Bronchial smooth muscle cell (primary cell): ENCODE measurements at places on chromosomes 7 and 10. TPM values are rescaled to one million over a fixed set of nuclear protein-coding genes. Genes with fewer than 3 reads are reported as not detected.

Gene EN2
- under 0.01 TPM in 1 of 2 replicates, not detected in the other for total RNA-seq

Gene TMEM184A
- total RNA-seq, result under 0.01 and 0.09 TPM in 2 replicates

Gene SFXN2
- total RNA-seq, result 2.2 and 4.3 TPM in 2 replicates

Gene CCZ1B
- total RNA-seq, result 44.9 and 59.0 TPM in 2 replicates

Gene CRPPA
- total RNA-seq, result 0.60 and 0.95 TPM in 2 replicates

Gene NKX6-2
- total RNA-seq, result not detected in 2 replicates

Gene ST8SIA6
- under 0.01 TPM in 1 of 2 replicates, not detected in the other for total RNA-seq

Gene MYOF
- total RNA-seq, result 108 and 184 TPM in 2 replicates

Gene AKR1C4
- total RNA-seq, result not detected in 2 replicates

Gene GRID2IP
- total RNA-seq, result under 0.01 TPM in 1 of 2 replicates, not detected in the other

Gene BPGM
- 28.7 and 29.7 TPM in 2 replicates for total RNA-seq

Gene GLI3
- 4.9 and 6.4 TPM in 2 replicates for total RNA-seq

Gene MSS51
- total RNA-seq, result 1.1 and 1.4 TPM in 2 replicates

Gene NME8
- not detected in 2 replicates for total RNA-seq

Gene GJD4
- not detected in 2 replicates for total RNA-seq

Gene TAS2R5
- 0.43 and 0.79 TPM in 2 replicates for total RNA-seq

Gene PRSS1
- not detected in 2 replicates for total RNA-seq

Gene METTL27
- 8.3 and 11.8 TPM in 2 replicates for total RNA-seq

Gene AGAP9
- 2.7 and 4.1 TPM in 2 replicates for total RNA-seq

Gene OPTN
- 81.3 and 146 TPM in 2 replicates for total RNA-seq

Gene CAMK1D
- 0.79 and 0.94 TPM in 2 replicates for total RNA-seq

Gene BHLHA15
- 0.16 TPM in 1 of 2 replicates, not detected in the other for total RNA-seq

Gene PVRIG
- not detected in 2 replicates for total RNA-seq

Gene PAX4
- not detected in 2 replicates for total RNA-seq

Gene DYNC1I1
- 0.17 and 0.47 TPM in 2 replicates for total RNA-seq

Gene CALML3
- total RNA-seq, result not detected in 2 replicates

Gene CYP2C9
- not detected in 2 replicates for total RNA-seq

Gene WEE2
- total RNA-seq, result 0.17 TPM in 1 of 2 replicates, not detected in the other

Gene HMX3
- 0.16 TPM in 1 of 2 replicates, not detected in the other for total RNA-seq

Gene BTBD16
- 0.16 TPM in 1 of 2 replicates, not detected in the other for total RNA-seq

Gene ANKRD26
- total RNA-seq, result 5.2 and 8.7 TPM in 2 replicates

Gene LBX1
- total RNA-seq, result under 0.01 TPM in 1 of 2 replicates, not detected in the other

Gene SORBS1
- 0.09 and 0.16 TPM in 2 replicates for total RNA-seq

Gene SPDYE5
- not detected in 2 replicates for total RNA-seq

Gene PLAC9
- 49.6 and 60.6 TPM in 2 replicates for total RNA-seq

Gene PRLHR
- 0.09 TPM in 1 of 2 replicates, not detected in the other for total RNA-seq

Gene ZNF488
- 0.34 TPM in 1 of 2 replicates, not detected in the other for total RNA-seq

Gene NUPR2
- not detected in 2 replicates for total RNA-seq

Gene SFRP5
- not detected in 2 replicates for total RNA-seq

Gene MKX
- total RNA-seq, result not detected in 2 replicates

Gene SLC16A12
- total RNA-seq, result under 0.01 and 0.16 TPM in 2 replicates

Gene STAM
- 13.1 and 19.4 TPM in 2 replicates for total RNA-seq

Gene PPP1R17
- total RNA-seq, result under 0.01 TPM in 1 of 2 replicates, not detected in the other

Gene LIPN
- total RNA-seq, result not detected in 2 replicates

Gene ZNF736
- 5.8 and 8.8 TPM in 2 replicates for total RNA-seq

Gene CNNM2
- total RNA-seq, result 5.4 and 8.7 TPM in 2 replicates

Gene HOGA1
- 0.34 and 1.4 TPM in 2 replicates for total RNA-seq

Gene PPP1R9A
- total RNA-seq, result 0.16 and 0.60 TPM in 2 replicates

Gene SPDYE6
- total RNA-seq, result not detected in 2 replicates

Gene ZPBP
- total RNA-seq, result not detected in 2 replicates

Gene C1QL3
- total RNA-seq, result 0.09 TPM in 1 of 2 replicates, not detected in the other

Gene GPR15LG
- not detected in 2 replicates for total RNA-seq

Gene FBXL13
- 2.1 and 2.5 TPM in 2 replicates for total RNA-seq

Gene ACSM6
- total RNA-seq, result not detected in 2 replicates

Gene PPRC1
- total RNA-seq, result 7.3 and 9.2 TPM in 2 replicates

Gene FANK1
- total RNA-seq, result 6.0 and 8.5 TPM in 2 replicates

Gene NUTM2D
- 1.6 and 2.0 TPM in 2 replicates for total RNA-seq
